ENCODE measurements at places on chromosomes 5 and 9.
A peak's percentile ranks its signal among the peaks of the same experiment; 100 is the strongest.

- no peak for DNase-seq
Measured at GRCh38 chr9:136011703-136012496, 50.7 kb upstream of the UBAC1 start.

- DNase-seq, result no peak
Measured at GRCh38 chr5:124337996-124338395, 408.4 kb downstream of the ZNF608 start.

DNA sequence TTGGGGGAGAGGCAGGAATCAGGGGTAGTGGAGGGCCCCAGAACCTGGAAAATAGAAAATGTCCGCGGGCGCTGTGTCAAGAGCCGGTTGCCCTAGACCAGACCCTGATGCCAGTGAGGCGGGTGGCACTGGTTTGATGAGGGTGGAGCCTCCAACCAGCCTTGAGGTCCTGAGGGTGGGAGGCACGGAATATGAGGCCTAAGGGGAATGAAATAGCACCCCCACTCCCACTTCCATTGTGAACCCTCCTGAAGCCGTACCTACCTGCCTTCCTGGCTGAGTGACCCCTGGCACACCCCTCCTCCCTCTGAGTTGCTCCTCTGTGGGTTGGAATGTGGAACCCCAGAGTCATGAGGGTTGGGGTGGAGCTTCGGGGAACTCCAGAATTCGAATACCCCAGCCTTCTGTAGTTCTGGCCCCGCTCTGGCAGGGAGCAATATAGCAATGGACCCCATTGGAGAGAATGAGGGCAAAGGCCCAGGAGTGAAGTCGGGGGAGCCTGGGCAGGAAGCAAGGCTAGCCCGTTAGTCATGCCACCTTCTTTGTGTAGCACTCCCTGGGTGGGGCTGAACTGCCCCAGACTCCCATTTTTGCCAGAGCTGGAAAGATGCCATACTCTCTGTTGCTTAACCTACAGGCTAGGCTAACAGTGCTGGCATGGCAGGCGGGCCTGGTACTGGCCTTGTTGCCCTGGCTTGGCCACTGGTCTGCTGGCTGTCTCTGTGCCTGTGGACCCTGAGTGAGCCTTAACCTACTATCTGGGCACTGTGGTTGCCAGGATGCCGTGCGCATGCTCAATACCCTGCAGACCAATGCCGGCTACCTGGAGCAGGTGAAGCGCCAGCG, 1.0 kb downstream of the FPGS start:
- DNase-seq, result peak; percentile 60

DNA sequence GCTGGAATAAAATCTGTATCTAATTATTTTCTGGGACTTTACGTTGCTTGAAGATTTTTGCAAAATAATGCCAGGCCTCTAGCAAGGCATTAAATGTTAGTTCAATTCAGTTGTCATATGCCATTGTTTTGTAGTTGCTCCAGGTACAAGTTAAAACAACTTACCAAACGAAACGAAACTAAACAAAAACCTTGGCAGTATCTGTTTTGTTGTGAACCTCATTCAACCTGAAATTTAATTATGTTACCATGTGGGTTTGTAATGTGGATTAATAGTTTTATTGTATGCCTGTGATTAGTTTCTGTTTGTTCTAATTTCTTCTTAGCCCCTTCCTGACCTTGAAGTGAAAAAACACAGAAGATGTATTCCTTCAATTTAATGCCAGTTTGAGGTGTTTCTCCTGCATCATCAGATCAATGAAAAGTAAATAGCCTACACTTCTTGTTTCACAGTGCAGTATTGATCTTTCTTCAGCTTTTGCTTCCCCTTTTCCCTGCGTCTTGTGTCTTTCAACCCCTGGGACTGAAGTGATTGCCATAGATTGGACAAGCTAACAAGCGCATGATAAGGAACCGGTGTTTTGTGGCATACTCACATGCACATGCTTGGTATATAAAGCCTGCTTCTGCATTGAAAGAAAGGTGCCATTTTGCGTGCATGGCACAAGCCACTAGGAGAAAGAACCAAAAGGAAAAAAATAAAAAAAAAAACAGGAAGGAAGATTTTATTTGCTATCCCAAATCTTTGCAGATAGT, 699.0 kb upstream of the ARRDC3 start:
- no peak for DNase-seq

- DNase-seq, result no peak
Measured at GRCh38 chr5:116476897-116477537, 97.6 kb downstream of the SEMA6A start.

DNA sequence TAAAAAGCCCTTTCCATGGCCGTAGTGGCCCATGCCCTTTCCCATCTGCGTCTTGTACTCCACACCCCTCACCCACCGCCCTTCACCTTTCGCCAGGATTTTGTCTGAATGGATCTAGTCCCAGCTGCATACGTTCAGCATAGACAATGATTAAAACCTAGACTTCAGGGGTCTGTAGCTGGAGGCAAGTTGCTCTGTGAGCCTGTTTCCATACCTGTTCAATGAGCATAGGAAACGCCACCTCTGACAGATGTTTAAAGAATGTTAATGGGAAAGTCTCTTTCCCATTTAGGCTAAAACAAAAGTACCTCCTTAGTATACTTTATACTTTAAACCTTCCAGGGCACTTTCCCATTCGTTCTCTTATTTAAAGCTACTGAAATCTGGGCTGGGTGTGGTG, 105.7 kb downstream of the SPRY4 start:
- no peak for DNase-seq

All from SW480 (cell line).